Fibroblast of lung (primary cell): ENCODE measurements at places on chromosomes 3 and 15. TPM values are rescaled to one million over a fixed set of nuclear protein-coding genes. Genes with fewer than 3 reads are reported as not detected.
A peak's percentile ranks its signal among the peaks of the same experiment; 100 is the strongest.

The ALDH1A2 gene
- 1.1 and 1.8 TPM in 2 replicates for polyA plus RNA-seq

The GOLGA8J gene
- polyA plus RNA-seq: not detected in 2 replicates

GRCh38 chr3:153246806-153247205 lies 84.8 kb downstream of the RAP2B start:
- peaks cover 8% of the 10 kb centered on the region for H3K4me1 ChIP-seq
- peak overlapping the region; percentile 54 for H3K27ac ChIP-seq
- H3K27me3 ChIP-seq: no peaks in the 10 kb centered on the region
- H3K36me3 ChIP-seq: no peaks in the 10 kb centered on the region
- peak; percentile 93 for DNase-seq

DNA sequence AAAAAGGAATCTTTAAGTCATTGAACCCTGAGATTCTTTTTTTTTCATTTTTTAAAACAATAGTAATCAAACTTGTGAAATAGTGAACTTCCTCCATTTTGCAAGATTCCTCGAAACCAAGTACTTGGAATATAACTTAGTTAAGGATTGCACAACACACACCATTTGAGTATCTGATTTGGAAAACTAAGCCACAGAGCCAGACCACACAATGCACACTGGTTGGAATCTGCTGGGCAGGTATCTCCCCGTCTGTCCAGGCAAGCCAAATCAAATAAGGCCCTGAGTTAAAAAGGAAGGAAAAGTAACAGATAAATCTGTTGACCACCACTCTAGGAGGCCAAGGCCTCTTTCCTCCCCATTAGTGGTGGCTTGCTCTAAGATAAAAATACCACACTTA lies 177.5 kb upstream of the ICE2 start:
- DNase-seq: peak; percentile 71
- H3K4me3 ChIP-seq: no peak overlapping the region
- H3K27me3 ChIP-seq: no peaks in the 10 kb centered on the region
- no peaks in the 10 kb centered on the region for H3K36me3 ChIP-seq

DNA sequence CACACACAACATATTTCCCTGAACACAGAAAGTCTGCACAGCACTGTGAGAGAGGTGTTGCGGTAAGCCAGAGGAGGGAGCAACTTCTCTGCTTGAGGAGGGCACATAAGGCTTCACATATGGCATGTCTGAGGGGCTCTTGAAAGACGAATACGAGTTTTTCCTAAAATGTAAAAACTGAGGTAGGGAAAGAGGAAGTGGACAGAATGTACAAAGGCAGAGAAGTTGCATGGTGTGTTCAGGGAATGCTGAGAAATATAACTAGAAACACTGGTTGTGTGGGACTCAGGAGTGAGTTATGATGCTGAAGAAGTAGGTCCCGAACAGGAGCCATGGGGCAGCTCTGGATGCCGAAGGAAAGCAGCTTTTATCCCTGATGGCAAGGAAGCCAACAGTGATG lies 22.8 kb upstream of the ATP8B4 start:
- no peak overlapping the region for H3K4me3 ChIP-seq
- no peak for DNase-seq
- no peaks in the 10 kb centered on the region for H3K36me3 ChIP-seq
- no peak overlapping the region for H3K27ac ChIP-seq
- peaks cover 10% of the 10 kb centered on the region for H3K4me1 ChIP-seq
- H3K27me3 ChIP-seq: no peaks in the 10 kb centered on the region

GRCh38 chr15:63473749-63473998 lies 30.7 kb upstream of the USP3 start:
- no peak for DNase-seq
- H3K36me3 ChIP-seq: no peaks in the 10 kb centered on the region
- H3K27ac ChIP-seq: peak overlapping the region; percentile 24
- no peak overlapping the region for H3K4me3 ChIP-seq
- H3K27me3 ChIP-seq: no peaks in the 10 kb centered on the region

The CDAN1 gene
- 3.0 and 4.1 TPM in 2 replicates for polyA plus RNA-seq

The FMN1 gene
- 7.5 and 12.5 TPM in 2 replicates for polyA plus RNA-seq

GRCh38 chr15:64611085-64611725 lies 150.8 kb downstream of the ZNF609 start:
- no peak for DNase-seq
- H3K4me1 ChIP-seq: no peaks in the 10 kb centered on the region
- no peak overlapping the region for H3K4me3 ChIP-seq
- no peaks in the 10 kb centered on the region for H3K27me3 ChIP-seq
- no peak overlapping the region for H3K27ac ChIP-seq

DNA sequence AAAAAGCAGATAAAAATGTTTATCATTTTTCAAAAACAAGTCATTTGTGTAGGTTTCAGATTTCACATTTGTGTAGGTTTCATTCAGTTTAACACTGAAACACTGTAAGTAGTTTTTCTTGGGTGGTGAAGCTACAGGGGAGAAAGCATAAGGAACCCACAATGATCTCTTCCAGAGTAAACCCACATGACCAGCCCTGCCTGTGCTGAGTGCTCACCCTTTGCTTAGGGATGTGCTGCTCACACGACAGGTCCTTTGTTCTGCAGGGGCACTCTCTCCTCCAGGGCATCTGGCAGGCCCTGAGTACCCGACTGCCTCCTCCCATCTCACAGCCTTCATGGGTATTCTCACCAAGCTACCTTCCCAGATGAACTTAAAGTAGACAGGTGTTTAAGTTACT lies 28.9 kb downstream of the ZXDC start:
- no peaks in the 10 kb centered on the region for H3K36me3 ChIP-seq
- peaks cover 6% of the 10 kb centered on the region for H3K4me1 ChIP-seq
- DNase-seq: peak; percentile 29
- no peak overlapping the region for H3K4me3 ChIP-seq

GRCh38 chr15:101500865-101501551 lies 11.5 kb upstream of the PCSK6 start:
- no peak overlapping the region for H3K4me3 ChIP-seq
- no peaks in the 10 kb centered on the region for H3K4me1 ChIP-seq
- DNase-seq: no peak
